ENCODE measurements at places on chromosomes 2 and 18.

DNA sequence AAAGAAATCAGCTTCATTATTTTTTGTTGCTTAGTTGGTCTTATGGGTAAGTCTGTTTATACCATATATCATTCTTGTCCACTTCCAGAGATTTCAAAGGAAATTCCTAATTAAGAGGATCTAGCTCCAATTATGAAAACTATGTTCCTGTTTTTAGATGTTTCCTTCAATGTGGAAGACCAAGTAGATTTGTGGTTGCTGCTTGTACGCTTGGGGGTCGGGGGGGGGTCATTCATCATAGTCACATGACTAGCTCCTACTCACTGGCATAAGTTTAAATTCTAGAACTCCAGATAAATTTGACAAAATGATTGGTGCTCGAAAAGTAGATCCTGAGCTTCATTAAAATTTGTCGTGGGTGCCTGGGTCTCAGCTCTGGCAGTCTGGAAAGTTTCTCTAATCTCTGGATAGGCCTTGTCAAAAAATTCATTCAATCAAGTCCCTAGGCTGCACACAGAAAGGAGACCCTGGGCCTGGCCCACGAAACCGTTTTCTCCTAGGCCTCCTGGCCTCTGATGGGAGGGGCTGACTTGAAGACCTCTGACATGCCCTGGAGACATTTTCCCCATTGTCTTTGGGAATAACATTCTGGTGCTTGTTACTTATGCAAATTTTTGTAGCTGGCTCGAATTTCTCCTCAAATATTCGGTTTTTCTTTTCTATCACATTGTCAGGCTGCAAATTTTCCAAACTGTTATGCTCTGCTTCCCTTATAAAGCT, 62.5 kb downstream of the MEP1B start:
- DNase-seq: no peak

GRCh38 chr18:7607540-7608173, 40.5 kb downstream of the PTPRM start:
- DNase-seq: no peak

DNA sequence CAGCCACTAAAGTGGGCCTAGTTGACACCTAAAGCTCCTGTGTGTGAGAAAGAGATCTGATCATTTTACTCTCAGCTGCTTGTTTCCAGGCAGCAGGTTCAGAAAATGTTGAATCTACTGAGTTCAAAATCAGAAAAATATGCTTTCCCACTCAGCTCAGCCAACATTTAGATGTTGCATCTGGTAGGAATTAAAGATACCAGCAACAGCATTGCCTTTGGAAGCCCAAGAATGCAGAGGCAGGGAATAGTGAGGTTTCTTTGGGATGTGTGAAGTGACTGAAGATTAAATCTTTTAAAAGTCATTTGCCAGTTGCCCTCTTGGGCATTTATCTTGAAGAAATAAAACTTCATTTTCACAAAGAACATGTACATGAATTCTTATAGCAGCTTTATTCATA, 33.9 kb upstream of the DOCK10 start:
- DNase-seq: no peak

DNA sequence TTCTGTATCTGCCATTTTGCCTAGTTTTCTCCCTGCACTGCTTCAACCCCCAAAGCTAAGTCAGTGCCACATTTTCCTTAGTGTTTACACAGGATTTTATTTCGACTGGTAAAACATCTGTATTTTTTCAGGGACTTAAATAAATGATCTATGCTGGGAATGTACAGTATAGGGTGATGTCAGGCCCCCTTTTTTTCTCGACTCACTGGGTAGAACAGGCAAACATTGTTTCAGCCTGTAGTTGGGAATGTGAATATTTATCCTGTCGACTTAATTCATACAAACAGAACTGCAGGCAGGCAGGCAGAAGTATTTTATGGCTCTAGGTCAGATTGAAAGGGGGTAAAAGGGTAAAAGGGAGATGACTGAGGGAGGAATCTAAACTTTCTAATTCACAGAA, 123.5 kb upstream of the ZFP36L2 start:
- no peak for DNase-seq

GRCh38 chr2:115094441-115094840, 652.0 kb downstream of the DPP10 start:
- DNase-seq: no peak

DNA sequence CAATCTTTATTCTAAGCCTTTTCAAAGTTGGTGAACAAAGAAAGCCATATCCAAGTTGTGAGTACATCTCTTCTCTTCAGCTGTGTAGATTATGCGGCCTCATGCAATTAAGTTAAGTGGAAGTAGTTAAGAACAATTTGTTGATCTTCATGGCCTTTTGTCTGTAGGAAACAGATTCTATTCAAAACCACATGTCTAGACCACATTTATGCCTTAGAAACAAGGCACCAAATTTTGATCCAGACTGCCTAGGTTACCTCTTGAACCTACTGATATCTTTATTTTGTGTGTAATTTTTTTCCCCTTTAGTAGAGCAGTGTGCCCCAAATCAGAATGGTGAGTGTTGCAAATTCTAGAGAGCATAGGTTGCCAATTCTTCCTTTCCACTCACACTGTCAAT, 101.6 kb upstream of the CERS6 start:
- DNase-seq: no peak

DNA sequence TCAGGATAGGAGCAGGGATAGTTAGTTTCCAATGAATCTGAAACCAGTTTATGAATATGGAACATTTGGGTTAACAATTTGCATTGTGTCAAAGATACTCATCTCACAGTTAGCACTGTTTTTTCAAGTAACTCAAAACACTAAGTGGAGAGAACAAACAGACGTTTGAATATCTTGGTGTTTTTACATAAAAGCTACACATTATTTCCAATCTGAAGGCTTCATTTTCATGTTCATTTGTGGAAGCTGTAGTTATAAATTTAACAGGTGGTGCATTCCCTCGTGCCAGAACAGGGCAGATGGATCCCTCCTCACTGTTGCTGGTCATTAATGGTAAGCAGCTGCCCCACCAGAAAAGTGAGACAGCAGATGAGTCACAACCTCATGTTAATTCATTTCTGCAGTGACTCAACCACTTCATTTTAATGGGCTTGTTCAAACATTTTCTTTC, 286.9 kb downstream of the TMX3 start:
- DNase-seq: no peak

- DNase-seq: no peak
These were observed 69.5 kb downstream of the CDH20 start for GRCh38 chr18:61402726-61403125.

DNA sequence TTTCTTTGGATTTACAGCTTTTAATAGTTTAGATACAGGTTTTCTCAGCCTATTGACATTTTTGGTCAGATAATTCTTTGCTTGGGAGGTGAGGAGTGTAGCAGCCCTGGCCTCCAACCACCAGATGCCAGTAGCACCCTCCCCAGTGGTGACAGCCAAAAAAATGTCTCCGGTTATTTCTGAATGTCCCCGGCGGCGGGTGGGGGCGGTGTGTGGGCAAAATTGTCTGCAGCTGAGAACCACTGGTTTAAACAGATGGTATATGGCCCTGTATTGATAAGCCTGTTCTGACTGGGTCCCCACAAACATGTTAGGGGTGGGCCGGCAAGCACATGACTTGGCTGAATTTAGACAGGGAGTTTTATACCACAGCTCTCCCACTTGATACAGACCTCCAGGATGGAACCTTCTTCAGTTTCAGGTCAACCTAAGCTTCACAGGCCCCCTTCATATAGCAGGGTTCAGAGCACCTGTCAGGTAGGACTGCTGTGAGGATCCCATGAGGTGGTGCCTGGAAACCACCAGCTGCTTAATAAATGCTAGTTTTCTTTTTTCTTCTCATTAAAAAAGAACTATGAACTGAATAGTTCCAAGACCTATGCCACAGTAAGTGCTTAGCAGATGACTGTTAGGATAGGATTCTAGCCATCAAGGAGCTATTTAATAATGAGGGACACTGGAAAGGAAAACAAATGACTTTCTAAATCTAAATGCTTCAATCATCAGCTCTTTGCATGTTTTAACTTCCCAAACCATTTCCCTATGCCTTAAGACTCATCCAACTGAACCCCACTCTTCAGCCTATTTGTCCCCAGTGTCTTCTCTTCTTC, 18.1 kb downstream of the LPIN2 start:
- peak; percentile 31 for DNase-seq

DNA sequence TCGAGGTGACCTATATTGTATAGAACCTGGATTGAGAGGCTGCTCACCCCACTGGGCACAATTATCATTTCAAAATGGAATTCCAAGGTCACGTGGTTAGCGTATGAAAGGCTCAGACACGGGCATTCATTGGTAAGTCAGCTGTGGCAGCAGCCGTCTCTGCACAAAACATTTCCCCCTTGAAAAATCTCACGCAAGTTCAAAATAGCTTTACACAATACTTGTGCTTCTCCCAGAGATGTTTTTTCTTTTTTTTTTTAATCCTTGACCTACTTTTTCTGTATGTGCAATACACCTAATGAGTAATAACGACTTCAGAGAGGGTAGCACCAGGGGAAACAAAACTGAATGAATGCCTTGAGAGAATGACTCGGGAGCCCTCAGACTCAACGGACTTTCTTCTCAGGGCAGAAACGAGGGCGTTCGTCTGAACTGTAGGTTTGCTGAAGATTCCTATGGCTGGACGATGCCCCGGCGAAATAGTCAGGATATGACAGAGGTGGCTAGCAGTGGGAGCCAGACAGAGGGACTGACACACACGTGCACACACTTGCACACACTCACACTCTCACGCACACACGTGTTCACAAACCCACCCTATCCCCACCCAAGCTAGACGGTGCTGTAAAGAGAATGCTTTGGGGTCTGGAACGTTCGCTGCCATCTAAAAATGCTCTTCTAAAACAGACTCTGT, 77.8 kb downstream of the PDCL3 start:
- no peak for DNase-seq

DNA sequence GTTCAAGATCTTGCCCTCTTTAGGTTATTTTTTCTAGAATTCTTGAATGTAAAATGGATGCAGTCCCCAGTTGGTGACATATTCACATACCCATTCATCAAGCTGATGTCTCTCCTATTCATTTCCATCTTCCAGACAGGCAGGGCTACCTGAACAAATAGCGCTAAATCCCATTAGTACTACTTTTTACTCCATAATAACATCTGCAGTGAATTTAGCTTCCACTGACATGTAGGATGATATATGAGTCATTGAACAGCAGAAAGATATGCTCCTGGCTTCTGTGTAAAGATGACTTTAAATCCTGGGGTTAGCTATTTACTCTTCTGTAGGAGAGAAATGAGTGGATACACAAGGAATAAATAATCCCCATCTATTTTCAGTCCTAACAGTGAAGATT, 194.7 kb downstream of the RND3 start:
- no peak for DNase-seq

DNA sequence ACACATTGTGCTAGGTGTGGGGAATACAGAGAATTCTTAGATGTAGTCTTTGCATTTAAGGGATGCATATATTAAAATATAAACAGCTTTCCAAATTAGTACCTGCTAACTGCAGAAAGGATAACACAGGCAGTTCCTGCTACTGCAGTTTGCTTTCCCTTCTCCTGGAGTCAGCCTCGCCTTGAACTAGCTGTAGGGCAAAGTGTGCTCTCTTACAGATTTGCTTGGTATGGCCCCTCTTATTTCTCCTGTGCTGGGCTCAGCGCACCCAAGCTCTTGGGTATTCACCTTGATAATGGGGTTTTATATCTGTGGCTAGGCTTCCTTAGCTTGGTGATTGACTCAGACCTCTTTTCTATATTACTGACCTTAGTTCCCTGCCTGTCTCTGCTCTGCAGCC, 108.4 kb upstream of the PNPT1 start:
- no peak for DNase-seq

- no peak for DNase-seq
These were observed 89.6 kb downstream of the AGPS start for GRCh38 chr2:177482195-177482594.

GRCh38 chr18:42611134-42611533, 504.4 kb downstream of the RIT2 start:
- DNase-seq: no peak

DNA sequence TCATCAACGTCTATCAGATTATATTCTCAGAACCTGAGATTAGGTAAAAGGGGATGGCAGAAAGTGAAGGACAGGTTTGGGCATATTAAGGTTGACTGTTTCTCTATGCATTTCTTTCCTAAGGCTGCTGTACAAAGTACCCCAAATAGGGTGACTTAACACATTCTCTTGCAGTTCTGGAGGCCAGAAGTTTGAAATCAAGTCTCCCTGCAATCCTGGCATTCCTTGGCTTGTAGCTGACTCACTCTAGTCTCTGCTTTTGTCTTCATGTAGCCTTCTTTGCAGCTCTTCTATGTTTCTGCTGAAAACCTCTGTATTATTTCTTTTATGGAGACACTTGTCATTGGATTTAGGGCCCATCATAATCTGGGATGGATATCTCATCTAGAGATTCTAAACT, 364.3 kb downstream of the PLCL1 start:
- no peak for DNase-seq

GRCh38 chr2:201654616-201655384, 11.5 kb upstream of the TMEM237 start:
- no peak for DNase-seq

DNA sequence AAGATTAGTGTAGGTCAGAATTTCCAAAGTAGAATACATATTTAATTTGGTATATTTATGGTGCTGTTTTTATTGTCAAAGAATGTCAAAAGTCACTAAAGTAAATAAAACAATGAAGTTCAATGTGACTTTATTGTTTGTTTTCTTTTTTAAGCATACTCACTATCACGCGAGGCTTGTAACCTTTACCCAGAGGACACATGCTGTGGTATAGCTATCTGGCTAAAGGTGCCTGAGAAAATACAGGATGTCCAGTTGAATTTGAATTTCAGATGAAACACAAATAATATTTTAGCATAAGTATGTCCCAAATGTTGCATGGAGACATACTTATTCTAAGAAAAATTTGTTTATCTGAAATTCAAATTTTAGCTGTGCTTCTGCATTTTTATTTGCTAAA, 103.3 kb upstream of the KLF7 start:
- DNase-seq: no peak

DNA sequence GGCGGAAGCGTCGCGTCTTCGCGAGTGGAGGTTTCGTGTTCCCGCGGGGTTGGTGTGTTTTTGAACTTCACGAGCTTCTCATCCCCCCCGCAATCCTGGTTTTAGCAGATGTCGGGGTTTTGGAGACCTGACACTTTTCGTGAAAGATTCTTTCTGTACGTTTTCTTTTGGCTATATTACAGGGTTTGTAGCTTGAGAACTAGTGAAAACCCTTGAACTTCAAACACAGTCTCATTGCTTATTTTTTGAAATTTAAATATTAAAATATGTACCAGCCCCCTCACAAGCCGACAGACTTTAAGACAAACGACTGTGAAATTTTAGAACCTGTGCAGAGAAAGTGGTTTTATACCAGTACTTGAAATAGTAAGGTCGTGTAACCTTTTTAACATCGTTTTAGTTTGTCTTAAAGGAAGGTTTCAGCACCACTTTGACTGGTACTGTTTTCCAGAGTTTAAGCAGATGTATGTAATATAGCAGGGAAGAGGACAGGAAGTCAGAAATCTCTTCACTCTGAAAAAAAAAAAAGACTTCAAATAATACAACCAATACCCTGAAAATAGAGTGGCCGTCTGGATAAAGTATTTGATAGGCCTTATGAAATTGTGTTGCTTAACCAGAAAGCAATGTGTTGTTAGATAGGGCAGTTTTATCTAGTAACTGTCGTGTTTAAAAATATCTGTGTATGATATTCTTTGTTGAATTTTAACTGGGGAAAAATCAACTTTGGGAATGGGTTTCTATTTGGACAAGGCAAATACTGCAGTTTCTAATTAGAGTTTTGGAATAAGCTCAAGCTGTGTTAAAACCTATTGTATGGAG, 1.4 kb downstream of the SPATS2L start:
- no peak for DNase-seq
